Smooth muscle cell of the brain vasculature (primary cell): ENCODE measurements at places on chromosomes 6 and 20.

- DNase-seq: no peak
Measured at GRCh38 chr6:125749865-125750691, 646 bp downstream of the HEY2 start.

GRCh38 chr6:125220712-125221111, 67.1 kb downstream of the TPD52L1 start:
- DNase-seq: no peak

GRCh38 chr6:72941751-72942150, 283.5 kb downstream of the KHDC1L start:
- DNase-seq: no peak

DNA sequence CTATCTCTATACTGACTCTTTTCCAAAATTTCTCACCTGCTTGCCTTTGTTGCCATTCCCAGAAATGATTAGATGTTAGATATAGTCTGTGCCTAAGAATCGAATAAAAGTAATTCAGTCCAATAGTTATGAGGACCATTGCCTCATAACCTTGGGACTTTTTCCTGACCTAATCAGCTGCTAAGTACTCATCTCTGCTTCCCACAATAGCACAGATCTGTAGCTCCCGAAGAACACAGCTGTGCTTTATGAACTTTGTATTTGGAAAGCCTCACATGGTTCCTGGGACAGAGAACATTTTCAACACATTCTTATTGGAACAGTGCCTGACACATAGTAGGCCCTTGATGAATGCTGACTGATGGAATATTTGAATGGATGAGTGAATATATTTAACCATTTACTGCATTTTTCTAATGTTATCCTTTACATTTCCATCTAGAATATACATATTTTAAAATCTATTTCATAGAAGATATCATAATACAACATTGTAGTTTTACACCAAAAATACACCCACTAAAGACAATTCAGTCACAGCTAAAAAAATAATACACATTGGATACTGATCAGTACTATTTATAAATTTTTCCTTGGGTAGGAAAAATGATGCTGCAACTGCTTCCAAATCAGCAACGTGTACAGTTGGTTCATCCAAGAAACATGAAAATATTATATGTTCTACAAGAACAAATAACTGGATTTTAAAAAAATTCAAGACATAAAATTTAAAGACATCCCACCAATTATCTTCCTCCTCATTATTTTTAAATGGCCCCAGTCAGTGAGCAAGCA, 53.9 kb downstream of the HS3ST5 start:
- no peak for DNase-seq

DNA sequence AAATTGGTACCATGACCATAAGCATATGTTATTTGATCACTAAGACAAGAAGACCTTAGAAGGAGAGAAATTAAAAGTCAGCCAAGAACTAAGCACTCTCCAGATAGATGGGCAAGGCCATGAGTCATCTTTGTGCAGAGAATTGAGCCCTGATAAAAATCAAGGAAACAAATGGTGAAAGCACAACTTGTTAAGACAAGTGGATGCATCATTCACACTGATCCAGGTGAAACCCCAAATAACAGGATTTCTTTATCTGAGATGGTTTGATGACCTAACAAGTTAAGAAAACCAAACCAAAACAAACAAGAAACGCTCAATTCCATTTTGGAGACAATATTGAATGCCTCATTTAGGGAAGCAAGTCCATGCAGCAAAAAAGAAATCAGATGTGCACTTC, 121.6 kb downstream of the ADAT2 start:
- no peak for DNase-seq

GRCh38 chr6:106974336-106974998, at the start of gene CD24:
Gene CD24, minus strand, starts transcription at chr6:106974729. Its CDS starts 83 bp downstream, at chr6:106974646.
- no peak for DNase-seq

DNA sequence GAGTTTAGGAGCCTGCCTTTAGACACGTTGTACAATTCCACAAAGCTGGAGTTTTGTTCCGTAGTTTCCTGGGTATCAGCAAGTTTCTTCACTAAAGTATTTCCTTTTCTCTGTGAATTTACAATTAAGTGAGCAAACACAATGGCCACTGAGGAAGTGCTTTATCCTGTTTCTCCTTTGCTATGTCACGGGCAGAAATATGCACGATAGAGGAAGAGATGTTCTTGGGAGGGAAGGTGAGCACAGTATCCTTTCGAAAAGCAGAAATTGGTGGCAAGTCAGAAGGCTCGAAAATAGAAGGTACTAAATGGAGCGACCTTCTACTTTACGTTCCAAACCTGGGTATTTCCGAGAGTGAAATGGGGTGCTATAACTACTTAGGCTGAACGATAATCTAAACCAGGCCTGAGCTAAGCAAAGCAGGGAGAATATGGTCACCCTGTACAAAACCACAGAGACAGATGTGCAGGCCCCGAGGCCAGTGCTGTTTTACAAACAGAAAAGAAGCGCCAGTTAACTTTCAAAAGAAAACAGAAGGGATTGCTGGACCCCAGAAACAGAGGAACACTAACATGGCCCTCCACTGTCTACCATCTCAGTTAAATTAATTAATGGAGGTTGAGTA, 259.6 kb downstream of the TBC1D7 start:
- DNase-seq: no peak

DNA sequence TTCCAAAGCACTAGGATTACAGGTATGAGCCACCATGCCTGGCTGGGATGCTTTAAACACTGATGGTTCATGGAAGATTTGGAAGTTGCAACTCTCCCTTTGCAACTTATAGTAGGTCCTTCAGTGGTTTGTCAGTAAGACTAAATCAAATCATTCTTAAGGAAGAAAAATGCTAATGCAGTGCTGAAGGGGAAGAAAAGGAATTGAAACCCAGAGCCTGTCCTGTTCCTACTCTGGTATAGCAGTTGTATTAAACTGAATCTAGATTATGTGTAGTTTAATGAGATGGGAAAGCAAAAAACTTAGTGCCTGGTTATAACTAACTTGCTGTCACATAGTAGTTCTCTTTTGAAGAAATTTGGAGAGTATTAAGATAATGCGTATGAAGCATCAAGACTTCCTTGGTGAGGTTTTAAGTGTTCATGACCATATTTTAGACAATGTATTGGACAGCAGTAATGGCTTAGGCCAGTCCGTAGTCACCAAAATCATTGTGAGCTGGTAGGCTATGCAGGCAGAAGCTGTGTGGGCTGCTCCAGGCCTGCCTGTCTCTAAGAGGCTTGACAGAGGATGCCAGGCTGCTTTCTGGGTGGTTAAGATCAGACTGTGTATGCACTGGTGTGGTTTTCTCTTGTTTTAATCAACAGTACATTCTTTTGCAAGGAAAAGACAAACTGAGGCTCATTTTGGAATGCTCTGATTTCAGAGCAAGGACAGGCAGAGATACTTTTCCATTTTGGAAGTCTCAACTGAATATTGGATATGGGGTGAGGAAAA, 14.0 kb downstream of the PAQR8 start:
- no peak for DNase-seq

DNA sequence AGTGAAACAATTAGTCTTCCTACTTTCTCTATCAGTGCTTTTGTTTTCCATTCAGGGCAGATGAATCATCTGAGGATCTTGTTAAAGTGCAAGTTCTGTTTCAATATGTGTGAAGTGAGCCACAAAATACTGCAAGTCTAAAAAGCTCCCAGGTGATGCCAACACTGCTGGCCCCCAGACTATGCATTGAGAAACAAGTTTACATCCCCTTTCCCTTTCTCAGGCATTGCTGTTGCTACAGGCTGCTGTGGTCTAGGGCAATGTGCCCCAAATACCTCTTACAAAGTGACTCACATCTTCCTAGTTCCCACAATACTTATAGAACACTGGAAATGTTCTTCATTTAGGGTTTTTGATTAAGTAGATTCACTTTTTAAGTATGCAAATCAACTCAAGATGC, 31.8 kb downstream of the ABRACL start:
- DNase-seq: no peak

DNA sequence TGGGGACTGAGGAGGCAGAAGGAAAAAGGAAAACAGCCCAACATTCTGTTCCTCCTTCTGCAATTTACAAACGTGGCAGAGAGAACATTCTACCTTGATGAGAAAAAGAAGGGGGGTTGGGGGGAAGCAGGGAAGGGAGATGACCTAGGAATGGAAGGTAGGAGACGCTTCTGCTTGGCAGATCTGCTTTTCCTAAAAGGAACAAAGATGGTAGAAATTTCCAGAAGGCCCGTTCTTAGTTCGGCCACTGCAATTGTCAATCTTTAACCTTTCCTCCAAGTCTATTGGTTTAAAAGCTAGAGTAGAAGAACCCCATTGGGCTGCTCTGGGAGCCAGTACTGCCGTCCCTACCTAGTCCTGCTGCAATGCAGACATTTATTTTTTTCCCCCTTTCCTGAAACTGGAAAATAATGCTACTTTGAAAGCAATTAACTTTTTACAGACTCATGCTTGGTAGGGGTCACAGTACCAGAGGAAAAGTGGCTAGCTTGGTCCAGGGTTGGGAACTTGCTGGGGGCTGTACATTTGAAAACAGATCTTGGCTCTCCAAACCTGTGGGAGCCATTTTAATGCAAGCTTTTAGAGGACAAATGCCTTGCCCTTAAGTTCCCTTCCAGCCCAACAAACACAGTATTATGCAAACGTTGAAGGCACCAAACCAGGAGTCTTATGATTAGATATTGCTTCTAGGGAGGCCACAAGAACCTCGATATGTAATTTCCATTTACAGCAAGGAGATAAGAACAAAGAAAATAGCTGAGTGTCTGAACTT, 2.6 kb downstream of the ZMYND8 start:
- DNase-seq: no peak

GRCh38 chr6:119112812-119113530, 34.5 kb upstream of the FAM184A start:
- no peak for DNase-seq

DNA sequence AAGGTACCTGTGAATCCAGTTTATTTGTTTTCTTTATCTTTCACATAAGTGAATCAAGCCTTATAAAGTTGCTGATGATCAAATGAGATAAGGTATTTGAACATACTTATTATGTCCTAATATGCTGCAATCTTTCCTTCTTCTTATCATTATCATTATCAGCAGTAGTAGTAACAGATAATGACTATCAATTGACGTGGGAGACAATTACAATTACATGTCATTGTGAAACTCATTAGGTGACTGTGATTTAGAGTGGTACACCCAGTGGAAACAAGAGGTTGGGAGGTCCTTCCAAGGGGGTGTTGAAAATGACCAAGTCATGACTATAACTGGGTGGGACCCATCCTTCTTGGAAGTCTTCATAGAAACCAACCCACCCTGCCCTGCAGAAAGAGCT, 2.8 kb downstream of the CLIC5 start:
- DNase-seq: no peak

GRCh38 chr6:155778336-155778735, 322.7 kb upstream of the NOX3 start:
- DNase-seq: no peak
